ENCODE measurements at places on chromosomes 11 and 22. TPM values are rescaled to one million over a fixed set of nuclear protein-coding genes. Genes with fewer than 3 reads are reported as not detected.

GRCh38 chr11:103978616-103979595 lies 57.5 kb upstream of the DDI1 start:
- no peak for DNase-seq

GRCh38 chr22:22420580-22420979 lies 88.0 kb downstream of the ZNF280B start:
- DNase-seq, result no peak

DNA sequence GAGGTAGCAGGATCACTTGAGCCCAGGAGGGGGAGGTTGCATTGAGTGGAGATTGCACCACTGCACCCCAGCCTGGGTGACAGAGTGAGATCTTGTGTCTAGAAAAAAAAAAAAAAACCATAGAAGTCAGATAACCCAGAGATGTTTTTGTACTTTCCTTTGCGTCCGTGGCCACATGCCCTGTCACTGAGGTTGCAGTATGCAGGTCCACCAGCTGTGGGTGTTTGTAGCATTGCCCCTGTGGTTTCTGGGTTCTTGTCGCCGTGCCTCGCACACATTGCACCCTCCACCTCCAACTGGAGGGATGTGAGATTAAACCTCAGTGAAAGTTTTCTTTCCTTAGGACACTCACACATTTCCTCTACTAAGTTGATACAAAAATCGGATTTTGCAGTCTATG lies 70.3 kb downstream of the TNRC6B start:
- no peak for DNase-seq

GRCh38 chr11:8291421-8292350 lies 28.0 kb upstream of the LMO1 start:
- no peak for DNase-seq

DNA sequence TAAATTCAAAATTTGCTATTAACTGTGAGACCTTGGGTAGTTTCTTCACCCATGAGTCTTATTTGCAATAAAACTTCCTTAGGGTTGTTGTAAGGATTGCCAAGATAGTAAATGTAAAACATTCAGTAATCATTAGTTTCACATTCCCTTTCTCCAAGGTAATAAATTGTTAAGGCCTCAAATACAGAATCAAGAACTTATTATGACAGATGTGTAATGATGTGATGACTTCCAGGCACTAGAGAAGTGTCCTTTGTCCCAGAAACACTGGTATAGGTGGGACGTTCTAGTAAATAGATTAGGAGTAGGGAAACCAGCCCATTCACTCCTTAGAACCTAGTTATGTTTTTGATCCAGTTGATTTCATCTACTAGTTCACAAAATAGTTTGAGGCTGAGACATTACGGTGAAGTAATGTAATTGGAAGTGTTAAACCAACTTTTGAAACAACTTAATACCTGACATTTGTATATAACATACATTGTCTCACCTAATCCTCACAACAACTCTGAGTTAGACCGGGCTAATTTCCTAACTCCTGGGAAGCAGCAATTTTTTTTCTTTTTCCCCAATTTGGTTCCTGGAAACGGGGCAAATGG lies 25.5 kb downstream of the CTNND1 start:
- no peak for DNase-seq

GRCh38 chr11:129945373-129945772 lies 50.0 kb upstream of the NFRKB start:
- no peak for DNase-seq

DNA sequence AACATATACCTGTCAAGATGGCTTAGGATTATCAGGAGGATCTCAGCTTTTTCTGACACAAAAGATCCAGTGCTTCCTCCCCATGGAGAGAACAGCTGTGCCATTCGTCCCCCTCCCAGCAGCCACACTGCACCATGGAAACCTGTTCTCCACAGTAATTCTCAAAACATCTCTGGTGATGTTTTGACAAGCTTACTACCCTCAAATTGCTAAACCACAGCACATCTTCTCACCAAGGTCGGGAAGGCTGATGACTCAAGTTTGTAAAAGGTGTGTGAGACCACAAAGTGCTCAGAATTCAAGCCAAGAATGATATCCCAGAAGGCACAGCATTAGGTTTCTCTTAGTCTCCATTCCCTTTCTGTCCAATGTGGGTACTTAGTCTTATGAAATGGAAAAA lies 3.9 kb upstream of the RAB38 start:
- no peak for DNase-seq

DNA sequence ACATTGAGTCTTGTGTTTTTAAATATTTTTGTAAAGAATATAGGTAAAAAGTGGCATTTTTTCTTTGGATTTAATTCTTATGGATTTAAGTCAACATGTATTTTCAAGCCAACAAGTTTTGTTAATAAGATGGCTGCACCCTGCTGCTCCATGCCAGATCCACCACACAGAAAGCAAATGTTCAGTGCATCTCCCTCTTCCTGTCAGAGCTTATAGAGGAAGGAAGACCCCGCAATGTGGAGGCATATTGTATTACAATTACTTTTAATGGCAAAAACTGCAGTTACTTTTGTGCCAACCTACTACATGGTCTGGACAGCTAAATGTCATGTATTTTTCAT lies 333 bp upstream of the CD3E start:
- no peak for DNase-seq

DNA sequence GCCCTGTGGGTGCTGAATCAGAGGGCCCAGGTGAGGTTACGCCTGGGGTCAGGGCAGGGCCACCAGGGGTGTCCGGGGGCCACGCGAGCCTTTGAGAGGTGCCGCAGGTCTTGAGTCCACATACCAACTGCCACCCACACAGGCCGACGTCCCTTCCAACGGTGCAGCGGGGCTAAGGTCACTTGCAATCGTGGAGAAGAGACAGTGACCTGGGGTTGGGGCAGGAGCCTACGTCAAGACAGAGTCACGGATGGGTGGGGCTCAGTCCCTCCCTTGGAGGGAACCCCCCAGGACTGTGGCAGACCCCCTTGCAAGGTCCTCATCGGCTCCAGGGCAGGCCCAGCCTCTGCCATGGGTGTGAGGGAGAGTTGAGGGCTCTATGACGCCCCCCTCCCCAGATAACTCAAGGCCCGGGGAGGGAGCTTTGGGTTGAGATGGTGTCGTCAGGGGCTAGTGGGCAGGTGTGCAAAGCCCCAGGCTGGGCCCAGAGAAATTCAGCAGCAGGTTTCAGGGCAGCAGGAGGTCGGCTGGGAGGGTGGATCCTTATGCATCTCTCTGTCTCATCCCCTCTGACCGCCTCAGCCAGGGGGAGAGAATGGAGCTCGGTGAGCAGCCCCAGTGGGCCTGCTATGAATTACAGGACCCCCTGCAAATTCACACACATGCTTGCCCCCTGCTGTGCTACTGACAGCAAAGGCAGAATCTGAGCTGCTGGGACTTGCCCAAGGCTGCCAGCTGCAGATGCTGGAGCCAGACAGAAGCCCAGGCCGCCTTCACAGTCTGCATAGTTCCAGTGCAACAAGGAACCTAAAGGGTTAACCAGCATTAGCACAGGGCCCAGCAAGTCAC lies 60.0 kb downstream of the MYEOV start:
- DNase-seq, result no peak

DNA sequence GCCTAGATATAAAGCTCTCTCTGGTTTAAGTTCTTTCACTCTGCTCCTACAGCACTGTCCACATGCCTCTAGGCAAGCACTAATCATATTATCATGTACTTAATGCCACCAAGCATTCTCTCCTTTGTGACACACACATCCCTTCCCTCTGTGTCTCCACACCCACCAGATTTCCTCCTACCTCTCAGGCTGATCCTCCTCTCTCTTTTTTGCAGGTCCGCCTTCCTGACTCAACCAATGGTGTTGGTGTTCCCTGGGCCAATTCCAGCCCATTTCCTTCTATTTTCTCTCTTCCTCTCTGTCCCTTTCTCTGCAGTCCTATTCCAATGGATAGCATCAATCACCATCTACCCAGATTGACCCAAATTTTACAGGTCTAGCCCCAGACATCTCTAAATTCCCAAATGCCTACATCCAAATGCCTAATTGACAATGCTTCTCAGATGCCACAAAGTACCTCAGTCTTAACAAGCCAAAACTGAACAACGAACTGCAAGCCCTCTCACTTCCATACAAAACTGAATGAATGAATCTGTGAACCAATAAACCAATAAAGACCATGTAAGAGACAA lies 504 bp upstream of the ZNF215 start:
- no peak for DNase-seq

DNA sequence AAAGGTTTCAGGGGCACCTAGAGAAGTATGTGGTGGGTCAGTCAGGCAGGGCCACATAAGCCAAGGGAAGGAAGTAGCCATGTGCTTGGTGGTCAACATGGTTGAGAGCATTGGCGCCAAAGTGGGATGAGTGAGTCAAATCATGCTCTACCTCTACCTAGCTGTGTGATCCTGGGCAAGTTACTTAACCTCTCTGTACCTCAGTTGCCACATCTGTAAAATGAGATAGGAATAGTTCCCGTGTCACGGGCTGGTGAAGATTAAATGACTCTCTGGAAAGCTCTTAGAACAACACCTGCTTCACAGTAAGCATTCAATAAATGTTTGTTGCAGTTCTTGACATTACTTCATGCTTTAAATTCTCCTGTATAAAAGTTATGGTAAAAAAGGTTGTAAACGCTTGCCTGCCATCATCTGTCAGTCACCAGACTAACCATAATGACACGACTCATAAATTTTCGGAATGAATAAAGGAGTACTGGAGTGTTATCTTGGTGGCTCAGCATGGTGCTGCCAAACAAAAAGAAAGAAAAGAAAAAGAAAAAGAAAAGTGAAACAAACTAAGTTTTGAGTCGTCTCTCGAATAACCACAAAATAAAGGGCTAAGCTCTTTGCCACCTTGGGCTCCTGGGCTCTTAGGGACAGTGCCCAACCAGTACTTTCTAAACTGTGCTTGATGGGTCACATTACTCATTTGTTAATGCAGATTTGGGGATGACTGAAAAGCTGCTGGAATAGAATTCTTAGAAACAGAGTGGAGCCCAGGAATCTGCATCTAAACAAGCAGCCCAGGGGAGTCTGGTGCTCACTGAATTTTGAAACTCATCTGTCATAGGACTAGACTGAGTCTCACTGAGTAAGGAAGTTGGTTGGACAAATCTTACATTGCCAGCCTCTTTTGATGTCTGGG lies 107.6 kb downstream of the LDLRAD3 start:
- no peak for DNase-seq

GRCh38 chr22:49645791-49646550 lies 181.7 kb downstream of the BRD1 start:
- no peak for DNase-seq

GRCh38 chr11:64092761-64093136 lies 57.0 kb downstream of the FLRT1 start:
- DNase-seq, result no peak

DNA sequence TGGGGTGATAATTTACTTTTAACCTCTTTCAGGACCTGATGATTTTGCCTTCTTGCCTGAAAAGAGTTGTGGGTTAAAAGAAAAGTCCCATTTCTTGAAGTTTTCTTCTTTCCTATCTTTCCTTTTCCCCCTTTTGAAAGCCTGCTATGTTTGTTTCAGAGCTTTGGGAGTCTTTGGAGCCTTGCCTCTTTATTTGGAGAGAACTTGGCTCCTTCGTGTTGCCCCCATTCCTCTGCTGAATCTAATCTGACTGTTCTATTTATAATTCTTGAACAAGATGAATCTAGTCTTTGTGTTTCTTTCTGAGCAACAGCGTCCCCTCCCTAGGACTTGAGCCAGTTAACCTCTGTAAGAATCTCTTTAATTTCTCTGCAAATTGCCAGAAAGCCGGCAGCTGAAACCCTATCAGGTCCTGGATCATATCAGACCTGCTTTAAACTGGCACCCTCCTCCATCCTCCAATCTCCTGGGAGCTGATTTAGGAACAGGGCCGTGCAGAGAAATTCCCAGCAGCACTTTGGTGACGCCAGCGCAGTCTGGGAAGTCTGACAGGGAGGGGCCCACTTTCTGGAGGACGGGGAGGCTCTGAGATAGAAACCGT lies 289.1 kb upstream of the SORL1-AS1 start:
- no peak for DNase-seq

GRCh38 chr22:37303821-37304274 lies 21.5 kb downstream of the CYTH4 start:
- DNase-seq, result peak; percentile 23

GRCh38 chr11:123507043-123507442 lies 77.0 kb downstream of the GRAMD1B start:
- DNase-seq, result no peak

GRCh38 chr22:37351232-37351631 lies 68.9 kb downstream of the CYTH4 start:
- no peak for DNase-seq

DNA sequence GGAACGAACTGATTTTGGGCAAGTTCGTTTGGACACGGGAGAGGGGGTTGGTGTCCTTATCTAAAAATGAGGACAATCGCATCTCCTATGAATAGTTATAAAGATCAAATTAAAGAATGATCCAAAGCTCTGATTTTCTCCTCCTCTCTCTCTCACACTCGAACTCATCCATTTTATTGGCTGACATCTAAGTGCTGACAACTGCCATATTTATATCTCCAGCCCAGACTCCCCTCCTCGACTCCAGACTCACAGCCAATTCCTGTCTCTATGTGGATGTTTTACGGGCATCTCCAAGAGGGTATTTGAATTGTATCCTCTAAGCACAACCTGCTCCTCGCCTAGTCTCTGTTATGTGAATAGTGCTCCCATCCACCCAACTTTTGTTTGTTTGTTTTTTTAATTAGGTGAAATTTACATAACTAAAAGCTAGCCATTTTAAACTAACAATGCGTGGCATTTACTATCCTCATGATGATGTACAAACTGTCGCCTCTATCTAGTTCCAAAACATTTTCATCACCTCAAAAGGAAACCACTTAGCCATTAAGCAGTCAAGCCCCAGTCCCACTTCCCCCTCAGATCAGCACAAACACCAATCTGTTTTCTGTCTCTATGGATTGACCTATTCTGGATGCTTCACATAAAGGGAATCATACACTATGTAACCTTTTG lies 4.0 kb downstream of the SYN3 start:
- DNase-seq, result no peak

DNA sequence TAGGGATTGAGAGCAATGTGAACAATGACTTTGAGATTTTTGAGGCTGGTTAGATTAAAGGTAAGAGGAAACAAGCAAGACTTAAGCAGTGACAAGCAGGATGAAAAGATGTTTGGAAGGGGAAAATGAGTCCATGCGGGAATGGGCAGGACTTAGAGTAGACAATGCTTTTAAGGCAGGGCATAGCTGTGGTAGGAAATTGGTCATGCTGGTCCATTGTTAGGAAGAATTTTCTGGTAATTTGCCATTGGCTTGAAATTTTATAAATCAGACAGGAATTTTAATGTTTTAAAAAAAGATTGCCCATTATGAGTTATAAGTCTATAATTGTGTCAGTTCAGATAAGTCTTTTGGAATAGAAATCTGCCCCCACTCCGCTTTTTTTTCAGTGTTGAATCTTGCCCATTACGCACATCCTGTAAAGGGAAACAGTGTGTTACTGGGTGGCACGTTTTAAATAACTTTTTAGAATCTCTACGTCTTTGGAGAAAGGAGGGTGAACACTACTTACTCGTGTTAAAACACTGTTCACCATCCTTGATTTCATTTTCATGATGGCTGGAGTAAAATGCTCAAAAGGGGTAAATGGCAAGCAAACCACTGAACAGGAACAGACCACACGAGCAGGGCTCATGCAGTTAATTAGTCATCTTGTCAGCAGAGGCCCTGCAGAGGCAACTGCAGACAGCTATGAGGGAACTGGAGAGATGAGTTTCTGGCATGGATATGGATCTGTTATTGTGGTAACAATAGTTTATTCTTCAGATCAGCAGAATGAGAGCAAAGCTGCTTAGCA lies 25.0 kb downstream of the SWAP70 start:
- peak; percentile 99 for DNase-seq

- no peak for DNase-seq
Measured at GRCh38 chr11:75579841-75580240, 17.8 kb downstream of the SERPINH1 start.

Gene MIAT
- 0.10 TPM for total RNA-seq

Gene RASGRP2
- total RNA-seq, result 1.3 TPM

Gene MRGPRE
- total RNA-seq, result not detected

Gene PVALB
- total RNA-seq, result 0.58 TPM

Gene RIMBP3B
- 0.06 TPM for total RNA-seq

Gene ABCG4
- 0.29 TPM for total RNA-seq

Gene SPA17
- total RNA-seq, result 11.1 TPM

Data from glomerular endothelial cell (primary cell).